ENCODE measurements at places on chromosomes 7 and 10.

DNA sequence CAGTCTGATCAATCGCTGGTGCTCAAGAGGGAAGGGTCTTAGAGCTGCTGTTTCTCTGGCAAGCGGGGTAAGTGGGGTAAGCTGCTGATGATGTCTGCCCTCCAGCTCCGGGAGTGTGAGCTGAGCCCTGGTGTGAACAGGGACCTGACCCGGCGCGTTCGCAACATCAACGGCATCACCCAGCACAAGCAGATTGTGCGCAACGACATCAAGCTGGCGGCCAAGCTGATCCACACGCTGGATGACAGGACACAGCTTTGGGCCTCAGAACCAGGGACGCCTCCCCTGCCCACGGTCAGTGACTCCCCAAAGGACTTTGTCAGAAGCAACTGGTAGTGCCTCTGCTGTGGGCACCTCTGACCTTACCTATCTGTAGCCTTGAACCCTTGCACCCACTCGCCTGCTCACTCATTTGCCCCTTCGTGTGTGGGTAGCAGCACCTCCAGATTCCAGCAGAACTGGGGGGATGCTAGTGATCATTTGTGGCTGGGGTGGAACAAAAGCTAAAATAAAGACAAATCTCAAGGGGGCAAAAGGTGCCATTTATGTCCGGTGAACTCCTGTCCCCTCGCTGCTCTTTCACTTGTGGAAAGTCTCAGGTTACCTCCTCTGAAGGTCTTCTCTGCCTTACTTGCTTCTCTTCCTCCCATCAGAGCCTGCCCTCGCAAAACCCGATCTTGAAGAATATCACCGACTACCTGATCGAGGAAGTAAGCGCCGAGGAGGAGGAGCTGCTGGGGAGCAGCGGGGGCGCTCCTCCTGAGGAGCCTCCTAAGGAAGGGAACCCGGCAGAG is 3.2 kb downstream of the UFSP1 start:
- no peak for DNase-seq

DNA sequence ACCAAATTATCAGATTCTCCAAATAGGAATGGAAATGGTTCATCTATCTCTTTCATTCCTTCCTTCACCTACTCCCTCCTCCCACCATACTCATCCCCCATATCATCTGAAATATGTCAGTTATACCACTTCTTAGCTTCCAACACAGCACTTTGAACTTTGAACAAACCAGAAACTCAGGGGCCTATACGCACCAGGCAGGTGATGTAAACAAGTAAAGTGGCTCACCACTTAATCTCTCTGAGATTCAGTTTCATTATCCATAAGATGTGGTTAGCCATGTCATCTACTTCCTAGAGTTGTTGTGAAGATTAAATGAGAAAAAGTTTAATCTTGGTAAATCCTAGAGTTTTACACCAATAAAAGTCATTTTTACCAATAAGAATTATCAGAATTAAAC is 65.9 kb upstream of the LRRN3 start:
- DNase-seq, result no peak

DNA sequence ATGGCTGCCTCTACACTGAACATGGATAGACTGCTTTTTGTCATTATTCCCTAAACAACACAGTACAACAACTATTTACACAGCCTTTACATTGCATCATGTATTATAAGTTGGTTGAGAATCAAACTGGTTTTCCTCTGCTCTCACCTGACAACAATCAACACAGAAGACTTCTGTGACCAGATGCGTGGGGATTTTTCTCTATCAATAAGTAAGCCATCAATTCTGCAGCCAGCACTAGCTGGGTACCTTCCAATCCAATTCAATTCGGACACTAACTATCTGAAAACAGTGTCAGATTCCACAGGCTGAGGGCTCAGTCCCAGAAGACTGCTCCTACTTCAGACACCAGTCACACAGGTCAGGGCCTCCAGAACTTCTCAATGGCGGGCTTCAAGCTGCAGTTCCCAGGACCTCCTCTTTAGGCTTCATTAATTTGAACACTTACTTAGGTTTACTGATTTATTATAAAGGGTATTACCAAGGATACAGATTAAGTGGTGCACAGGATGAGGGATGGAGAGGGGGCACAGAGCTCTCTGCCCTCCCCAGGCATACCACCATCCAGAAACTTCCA is 36.4 kb upstream of the ASL start:
- no peak for DNase-seq

- DNase-seq, result no peak
Observed at GRCh38 chr10:128708182-128708581, 582.0 kb upstream of the MKI67 start.

DNA sequence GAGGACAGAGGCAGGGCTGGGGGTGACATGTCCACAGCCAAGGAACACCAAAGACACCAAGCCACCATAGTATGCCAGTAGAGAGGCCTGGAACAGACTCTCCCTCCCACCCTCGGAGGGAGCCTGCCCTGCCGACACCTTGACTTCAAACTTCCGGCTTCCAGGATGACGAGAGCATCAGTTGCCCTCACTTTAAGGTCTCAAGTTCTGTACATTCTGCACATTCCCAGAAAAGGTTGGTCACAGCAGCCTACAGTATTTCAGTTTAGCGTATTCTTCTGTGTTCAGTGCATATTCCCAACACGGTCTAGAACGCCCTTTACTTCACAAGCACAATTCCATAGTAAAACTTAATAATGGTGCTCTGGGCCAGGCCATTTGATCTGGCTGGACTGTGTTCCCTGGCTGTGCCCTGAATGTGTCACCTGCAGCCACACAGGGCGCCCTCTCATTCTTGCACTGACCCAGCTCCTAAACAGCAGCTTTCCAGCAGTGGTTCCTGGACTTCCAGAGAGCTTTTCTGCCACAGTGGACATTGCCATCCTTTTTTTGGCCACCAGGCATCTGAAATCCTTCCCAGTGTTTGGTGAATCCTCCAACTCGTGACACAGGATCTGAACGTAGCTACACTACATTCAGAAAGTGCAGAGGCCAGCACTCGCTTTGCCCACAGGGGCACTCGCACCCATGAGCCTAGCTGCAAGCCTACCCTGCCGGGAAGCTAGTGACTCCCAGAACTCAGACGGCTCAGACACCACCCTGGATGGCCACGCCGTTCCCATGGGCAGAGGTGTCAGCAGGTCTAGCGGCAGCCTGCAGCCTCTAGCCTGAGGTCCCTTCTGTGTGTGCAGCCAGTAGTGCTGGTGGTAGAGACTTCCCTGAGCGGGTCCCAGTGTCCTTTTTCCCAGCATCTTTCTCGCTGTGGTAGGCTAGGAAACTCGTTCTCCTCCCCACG is 36.4 kb upstream of the INSIG1 start:
- no peak for DNase-seq

DNA sequence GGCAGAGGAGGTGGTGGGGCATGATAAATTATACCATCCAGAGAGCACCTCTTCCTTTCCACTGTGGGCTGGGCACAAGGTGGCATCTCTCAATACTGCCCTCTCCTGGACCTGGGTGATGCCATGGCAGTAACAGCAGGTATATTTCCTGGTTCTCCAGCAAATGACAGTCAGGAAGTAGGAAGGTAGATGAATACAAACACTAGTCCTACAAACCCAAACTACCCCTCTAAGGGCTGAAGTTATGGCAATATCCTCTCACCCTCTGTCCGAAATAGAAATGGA is 1004.9 kb downstream of the KCNMA1 start:
- DNase-seq, result no peak

DNA sequence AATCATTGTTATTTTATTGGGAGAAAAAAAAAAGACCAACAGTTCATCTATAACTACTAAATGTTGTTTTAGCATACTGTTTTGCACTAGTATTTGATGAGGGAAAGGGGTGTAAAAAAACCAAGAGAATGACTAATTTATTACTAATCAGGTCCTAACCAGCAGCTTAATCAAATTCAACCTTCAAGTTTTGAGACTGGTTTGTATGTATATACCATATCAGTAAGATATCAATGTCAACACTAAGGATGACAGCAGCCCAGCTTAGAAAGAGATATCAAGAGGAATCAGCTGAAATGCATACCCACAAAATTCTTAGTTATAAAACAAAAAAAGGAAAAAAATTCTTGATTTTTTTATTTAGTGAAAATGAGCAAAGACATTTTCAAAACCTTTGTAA is 122.6 kb downstream of the KMT2C start:
- no peak for DNase-seq

- no peak for DNase-seq
Observed at GRCh38 chr10:123674741-123675140, 8.6 kb downstream of the GPR26 start.

GRCh38 chr7:129462420-129462819 is 28.2 kb downstream of the STRIP2 start:
- DNase-seq, result no peak

- no peak for DNase-seq
Observed at GRCh38 chr10:89685936-89686335, 15.5 kb upstream of the KIF20B start.

DNA sequence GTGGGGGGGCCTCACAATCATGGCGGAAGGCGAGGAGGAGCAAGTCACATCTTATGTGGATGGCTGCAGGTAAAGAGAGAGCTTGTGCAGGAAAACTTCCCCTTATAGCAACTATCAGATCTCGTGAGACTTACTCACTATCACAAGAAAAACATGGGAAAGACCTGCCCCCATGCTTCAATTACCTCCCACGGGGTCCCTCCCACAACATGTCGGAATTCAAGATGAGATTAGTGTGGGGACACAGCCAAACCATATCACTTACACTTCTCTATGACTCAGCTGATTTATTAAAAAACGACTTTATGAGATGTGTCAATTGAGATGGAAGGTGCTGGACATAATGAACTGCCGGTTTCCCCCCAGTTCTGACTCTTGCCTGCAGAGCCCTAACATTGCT is 23.8 kb upstream of the CHN2 start:
- DNase-seq, result no peak

- DNase-seq, result peak; percentile 76
Observed at GRCh38 chr10:101291331-101292193, 62.3 kb upstream of the LBX1 start.

GRCh38 chr7:2519119-2519930 is at the start of gene LFNG:
LFNG (plus strand) TSS chr7:2519774; CDS start chr7:2519862, 88 bp downstream.
- DNase-seq, result peak; percentile 99

DNA sequence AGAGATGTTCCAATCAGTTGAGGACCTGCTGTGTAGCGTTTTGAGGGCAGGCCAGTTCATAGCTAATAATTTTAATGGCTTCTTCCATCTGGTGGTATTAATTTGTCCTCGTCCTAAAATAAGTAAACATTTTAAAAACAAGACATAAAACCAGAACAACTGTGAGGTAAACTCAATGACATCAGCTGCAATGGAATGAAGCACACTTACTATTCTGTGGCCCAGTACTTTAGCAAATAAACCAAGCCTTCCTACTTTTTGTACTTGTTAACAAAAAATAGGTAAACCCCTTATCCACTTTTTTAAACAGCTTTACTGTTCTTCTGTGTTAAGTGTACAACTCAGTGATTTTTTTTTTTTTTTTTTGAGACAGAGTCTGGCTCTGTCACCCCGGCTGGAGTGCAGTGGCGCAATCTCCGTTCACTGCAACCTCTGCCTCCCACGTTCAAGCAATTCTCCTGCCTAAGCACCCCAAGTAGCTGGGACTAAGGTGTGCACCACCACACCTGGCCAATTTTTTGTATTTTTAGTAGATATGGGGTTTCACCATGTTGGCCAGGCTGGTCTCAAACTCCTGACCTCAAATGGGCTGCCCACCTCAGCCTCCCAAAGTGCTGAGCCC is 28.9 kb upstream of the FZD1 start:
- no peak for DNase-seq

DNA sequence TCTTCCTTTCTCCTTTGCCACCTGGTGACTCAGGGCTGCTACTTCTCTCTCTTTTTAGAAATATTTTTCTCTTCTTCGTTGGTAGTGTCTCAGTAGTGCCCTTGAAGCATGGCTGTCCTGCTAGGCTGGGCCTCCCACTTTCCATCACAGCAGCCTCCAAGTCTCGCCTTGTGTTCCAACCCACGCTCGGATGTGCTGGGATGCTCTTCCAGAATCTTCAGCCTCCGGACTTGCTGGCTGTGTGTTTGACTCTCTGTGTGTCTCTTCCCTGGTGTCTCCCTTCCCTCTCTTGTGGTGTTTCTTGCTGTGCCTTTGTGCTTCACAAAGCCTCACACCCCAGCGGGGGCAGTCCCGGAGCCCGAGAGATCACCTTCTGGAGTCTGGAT is 100.5 kb downstream of the INPP5A start:
- no peak for DNase-seq

DNA sequence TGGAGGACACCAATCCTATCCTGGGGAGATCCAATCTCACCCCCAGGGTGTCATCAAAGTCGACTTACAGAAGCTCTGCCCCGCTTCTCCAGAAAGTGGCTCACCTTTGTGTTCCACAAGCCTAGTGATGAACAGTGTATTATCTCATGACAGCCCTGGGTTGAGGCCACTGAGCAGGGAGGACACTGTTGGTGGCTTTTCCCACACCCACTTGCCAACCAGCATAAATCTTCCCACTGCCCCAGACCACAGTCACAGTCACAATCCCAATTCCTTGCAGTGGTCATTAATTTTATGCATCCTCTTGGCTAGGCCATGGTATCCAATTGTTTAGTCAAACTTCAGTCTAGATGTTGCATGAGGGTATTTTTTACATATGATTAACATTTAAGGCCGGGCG is 18.4 kb downstream of the TNS3 start:
- DNase-seq, result no peak

GRCh38 chr10:35611750-35612149 is 6.6 kb downstream of the GJD4 start:
- no peak for DNase-seq

DNA sequence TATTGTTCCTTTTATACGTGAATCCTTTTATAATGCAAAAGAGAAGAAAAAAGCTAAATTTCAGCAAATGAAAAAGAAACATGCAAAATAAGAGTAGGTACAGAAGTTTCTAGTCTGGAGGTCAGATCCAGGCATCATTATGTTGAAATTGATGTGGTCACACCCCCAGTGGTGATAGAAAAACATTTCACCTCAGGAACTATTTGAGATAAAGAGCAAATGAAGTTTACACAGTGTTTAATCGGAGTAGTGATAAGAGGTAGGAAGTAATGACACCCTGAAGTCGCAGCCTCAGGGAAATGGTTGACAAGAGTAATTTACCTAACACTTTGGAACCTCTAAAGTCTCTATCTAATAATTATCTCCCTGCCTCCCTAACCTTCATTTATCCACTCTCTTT is 536.0 kb upstream of the STEAP1 start:
- no peak for DNase-seq

GRCh38 chr7:119228482-119228881 is 1004.0 kb downstream of the ANKRD7 start:
- DNase-seq, result no peak

GRCh38 chr7:157637216-157637949 is 300.6 kb downstream of the DNAJB6 start:
- no peak for DNase-seq

- no peak for DNase-seq
Observed at GRCh38 chr7:111823826-111824225, 261.5 kb upstream of the IMMP2L start.

GRCh38 chr7:132246591-132246990 is 329.7 kb downstream of the PLXNA4 start:
- no peak for DNase-seq

DNA sequence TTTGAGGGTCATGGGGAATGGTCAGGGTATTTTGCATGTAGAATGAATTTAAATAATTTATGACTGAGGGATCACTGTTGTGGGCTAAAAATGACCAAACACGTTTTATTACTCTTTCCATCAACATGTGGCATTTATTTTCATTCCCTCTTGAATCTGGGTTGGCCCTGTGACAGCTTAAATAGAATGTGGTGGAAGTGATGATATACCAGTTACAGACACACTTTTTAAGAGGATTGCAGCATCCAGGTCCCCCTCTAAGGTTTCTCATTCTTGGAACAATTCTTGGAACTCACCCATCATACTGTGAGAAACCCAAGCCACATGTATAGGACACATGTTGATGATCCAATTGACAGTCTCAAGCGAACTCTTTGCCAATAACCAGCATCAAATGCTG is 272.4 kb downstream of the ETV1 start:
- DNase-seq, result no peak

- DNase-seq, result no peak
Observed at GRCh38 chr7:37899712-37900247, 16.8 kb downstream of the SFRP4 start.
